ENCODE measurements at places on chromosomes 4 and X. TPM values are rescaled to one million over a fixed set of nuclear protein-coding genes. Genes with fewer than 3 reads are reported as not detected.

The ADAMTS3 gene
- not detected for total RNA-seq

The DCX gene
- not detected for total RNA-seq

GRCh38 chr4:146190456-146190855 lies 14.9 kb downstream of the LSM6 start:
- no peak for DNase-seq

DNA sequence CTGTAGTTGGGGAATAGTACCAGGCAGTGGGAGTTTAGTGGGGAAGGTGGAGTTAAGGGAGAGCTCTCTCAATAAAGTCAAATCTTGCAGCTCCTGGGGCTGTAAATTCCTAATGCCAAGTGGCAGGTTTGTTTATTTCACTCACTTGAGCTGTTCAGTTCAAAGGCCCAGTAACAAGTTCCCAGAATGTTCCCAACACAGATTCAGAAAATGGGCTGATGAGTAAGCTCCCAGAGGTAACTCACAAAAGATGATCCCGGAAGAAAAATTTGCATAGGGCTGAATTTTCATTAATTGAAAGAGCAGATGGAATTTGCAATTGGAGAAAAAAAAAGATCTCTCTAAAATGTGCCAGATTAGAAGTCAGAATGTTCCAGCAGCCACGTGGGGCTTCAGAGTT lies 286.2 kb downstream of the EVC2 start:
- no peak for DNase-seq

DNA sequence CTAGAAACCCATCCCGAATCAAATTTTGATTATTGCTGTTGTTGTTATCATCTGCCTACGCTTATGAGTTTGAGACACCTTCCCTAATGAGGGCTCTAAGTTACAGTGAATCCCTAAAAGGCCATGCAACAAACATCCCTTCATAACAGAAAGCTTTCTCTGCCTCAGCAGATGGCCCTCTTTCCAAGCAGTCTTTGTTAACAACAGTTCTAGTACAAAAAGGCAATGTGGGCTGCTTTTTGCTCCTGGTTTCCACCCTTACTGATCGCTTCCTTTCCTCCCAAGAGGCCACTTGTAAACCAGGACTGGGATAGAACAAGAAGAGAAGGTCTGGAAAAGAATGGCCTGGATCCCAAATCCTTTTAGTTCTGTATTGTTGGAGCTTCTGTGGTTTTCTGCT lies 24.2 kb downstream of the GPC4 start:
- DNase-seq: no peak

DNA sequence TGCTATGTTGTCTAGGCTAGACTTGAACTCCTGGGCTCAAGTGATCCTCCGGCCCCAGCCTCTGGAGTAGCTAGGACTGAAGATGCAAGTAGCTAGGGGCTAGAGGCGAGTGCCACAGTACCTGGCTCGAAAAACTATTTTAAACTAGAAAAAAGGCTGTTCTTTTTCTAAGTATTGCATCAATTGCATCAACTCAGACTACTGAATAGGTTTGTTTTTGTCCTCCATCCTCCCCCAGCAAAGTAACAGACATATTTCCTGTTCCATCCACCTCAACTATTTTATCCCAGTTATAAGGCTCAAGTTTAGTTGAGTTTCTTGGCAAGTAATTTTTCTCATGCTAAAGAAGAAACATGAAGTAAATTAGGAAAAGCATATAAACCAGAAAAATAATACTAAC lies 4.1 kb downstream of the SH3RF1 start:
- no peak for DNase-seq

GRCh38 chrX:51435101-51435500 lies 61.3 kb downstream of the NUDT11 start:
- no peak for DNase-seq

Data from activated CD4-positive, alpha-beta memory T cell treated with anti-CD3 and anti-CD28 coated beads, Interleukin-2, amount 10 ng/mL, durations not matched to agents 7 days and 5 days (primary cell).